ENCODE measurements at places on chromosomes 3 and 15. TPM values are rescaled to one million over a fixed set of nuclear protein-coding genes. Genes with fewer than 3 reads are reported as not detected.

DNA sequence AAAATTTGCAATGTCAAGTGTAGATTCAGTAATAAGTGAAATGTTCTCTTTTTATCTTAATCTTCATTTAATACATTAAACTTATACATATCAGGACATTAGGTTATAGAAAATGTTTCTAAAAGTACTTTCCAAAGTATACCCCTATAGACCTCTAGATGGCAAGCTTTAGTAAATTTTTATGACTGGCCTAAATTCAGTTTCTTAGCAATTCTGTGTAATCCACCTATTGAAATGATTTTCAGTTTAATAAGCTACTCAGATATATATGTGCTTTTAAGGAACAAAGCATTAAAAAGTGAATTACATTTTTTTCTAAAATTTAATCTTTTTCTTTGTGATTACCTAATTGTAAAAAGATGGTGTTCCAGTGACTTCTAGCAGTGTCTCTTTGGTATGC is 342.2 kb downstream of the GBE1 start:
- peaks cover 70% of the 10 kb centered on the region for H3K4me1 ChIP-seq
- H3K4me3 ChIP-seq: no peak overlapping the region
- no peaks in the 10 kb centered on the region for H3K27me3 ChIP-seq
- H3K36me3 ChIP-seq: 0 out of 2 replicates have a peak, but pooled peaks cover 3% of the 10 kb centered on the region

DNA sequence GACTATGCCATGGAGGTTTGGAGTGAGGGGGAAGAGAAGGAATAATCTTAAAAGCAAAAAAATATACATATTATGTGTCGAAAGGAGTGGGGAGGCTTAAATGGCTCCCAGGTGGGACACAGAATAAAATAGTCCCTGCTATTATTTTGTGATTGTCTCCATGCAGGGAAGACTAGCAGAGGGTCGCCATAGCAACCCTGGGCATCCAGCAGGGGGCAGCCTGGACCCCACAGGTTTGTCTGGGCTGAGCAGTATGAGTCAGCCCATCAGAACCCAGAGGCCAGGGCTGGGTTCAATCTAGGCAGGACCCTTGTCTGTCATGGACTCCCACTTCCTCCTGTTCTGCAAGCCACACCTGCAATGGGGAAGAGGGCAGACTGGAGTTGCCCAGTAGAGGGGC is 17.6 kb upstream of the LINGO1 start:
- H3K27ac ChIP-seq: no peak overlapping the region
- no peak overlapping the region for H3K4me3 ChIP-seq
- H3K36me3 ChIP-seq: no peaks in the 10 kb centered on the region
- H3K4me1 ChIP-seq: no peaks in the 10 kb centered on the region
- peaks cover 57% of the 10 kb centered on the region for H3K27me3 ChIP-seq
- no peak for DNase-seq

- H3K27me3 ChIP-seq: peaks cover 1% of the 10 kb centered on the region
- H3K4me1 ChIP-seq: no peaks in the 10 kb centered on the region
- DNase-seq: no peak
- no peak overlapping the region for H3K27ac ChIP-seq
- H3K36me3 ChIP-seq: peaks cover 8% of the 10 kb centered on the region
Observed at GRCh38 chr3:43079536-43080332, 26.1 kb downstream of the POMGNT2 start.

DNA sequence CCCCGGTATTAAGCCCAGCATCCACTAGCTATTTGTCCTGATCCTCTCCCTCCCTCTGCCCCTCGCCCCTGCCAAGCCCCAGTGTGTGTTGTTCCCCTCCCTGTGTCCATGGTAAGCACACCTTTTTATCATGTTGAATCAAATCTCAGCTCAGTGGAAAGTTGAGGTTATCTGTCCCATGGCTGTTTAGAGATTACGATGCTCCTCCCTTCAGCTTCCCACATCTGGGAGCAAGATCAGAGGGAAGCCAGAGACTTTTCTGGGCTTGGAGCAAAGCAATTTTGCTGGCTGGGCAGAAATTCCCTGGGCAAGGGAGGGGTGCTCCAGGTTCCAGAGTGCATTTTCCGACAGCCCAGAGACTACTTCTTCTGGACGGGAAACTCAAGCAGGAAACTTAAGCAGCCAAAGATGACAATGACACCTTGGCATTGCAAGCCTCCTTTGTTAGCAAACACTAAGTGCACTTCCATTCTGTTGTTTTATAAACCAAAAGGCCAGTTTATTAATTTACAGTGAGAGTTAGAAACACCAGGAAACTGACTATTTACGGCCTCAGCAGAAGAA is 104.5 kb downstream of the MESD start:
- DNase-seq: no peak
- peaks cover 4% of the 10 kb centered on the region for H3K36me3 ChIP-seq
- peaks cover 6% of the 10 kb centered on the region for H3K4me1 ChIP-seq
- no peak overlapping the region for H3K4me3 ChIP-seq
- H3K27ac ChIP-seq: no peak overlapping the region

- peaks cover 16% of the 10 kb centered on the region for H3K36me3 ChIP-seq
- peaks cover 40% of the 10 kb centered on the region for H3K4me1 ChIP-seq
- DNase-seq: peak; percentile 90
- H3K4me3 ChIP-seq: peak overlapping the region; percentile 61
- peak overlapping the region; percentile 94 for H3K27ac ChIP-seq
- H3K27me3 ChIP-seq: no peaks in the 10 kb centered on the region
Observed at GRCh38 chr3:10205451-10206165, 40.9 kb downstream of the IRAK2 start.

DNA sequence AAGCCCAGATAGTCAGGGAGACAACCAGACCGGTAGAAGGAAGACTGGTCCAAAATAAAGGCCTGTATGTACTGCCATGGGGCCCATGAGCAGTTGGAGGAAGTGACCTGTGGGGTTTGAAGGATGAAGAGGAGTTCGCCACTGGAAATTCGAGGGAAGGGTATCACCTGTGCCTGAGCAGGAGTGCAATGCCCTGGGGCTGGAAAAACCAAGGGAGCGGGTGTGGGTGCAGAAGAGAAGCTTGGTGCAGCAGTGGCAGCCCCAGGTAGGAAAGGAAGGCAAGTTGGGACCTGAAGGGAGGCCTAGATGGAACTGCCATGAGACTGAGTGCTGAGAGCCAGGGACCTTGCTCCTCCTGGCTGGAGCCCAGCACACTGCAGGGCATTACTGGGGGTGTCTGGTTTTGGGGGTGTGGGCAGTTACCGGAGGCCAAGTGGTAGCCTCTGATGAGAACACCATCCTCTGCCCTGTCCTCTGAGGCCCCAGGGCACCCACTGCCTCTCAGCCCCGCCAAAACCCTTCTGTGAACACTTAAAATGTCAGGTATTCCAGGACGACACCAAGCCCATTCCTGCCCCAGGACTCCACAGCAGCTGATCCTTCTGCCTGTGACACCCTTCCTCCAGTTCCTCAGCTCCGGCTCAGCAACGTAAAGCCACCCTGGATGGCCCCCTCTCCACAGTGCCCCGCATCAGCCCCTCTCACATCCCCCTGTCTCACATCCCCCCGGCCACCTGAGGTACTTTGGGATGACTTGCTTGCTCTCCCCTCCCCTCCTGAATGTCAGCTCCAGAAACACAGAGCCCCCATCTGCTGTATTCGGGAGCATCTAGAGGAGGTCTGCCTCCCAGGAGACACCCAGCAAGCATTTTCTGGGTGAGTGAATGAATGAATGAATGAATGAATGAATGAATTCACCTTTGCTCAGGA is 42.9 kb downstream of the WNT7A start:
- H3K27ac ChIP-seq: no peak overlapping the region
- no peak overlapping the region for H3K4me3 ChIP-seq
- H3K27me3 ChIP-seq: peaks cover 17% of the 10 kb centered on the region
- no peaks in the 10 kb centered on the region for H3K36me3 ChIP-seq
- no peak for DNase-seq

DNA sequence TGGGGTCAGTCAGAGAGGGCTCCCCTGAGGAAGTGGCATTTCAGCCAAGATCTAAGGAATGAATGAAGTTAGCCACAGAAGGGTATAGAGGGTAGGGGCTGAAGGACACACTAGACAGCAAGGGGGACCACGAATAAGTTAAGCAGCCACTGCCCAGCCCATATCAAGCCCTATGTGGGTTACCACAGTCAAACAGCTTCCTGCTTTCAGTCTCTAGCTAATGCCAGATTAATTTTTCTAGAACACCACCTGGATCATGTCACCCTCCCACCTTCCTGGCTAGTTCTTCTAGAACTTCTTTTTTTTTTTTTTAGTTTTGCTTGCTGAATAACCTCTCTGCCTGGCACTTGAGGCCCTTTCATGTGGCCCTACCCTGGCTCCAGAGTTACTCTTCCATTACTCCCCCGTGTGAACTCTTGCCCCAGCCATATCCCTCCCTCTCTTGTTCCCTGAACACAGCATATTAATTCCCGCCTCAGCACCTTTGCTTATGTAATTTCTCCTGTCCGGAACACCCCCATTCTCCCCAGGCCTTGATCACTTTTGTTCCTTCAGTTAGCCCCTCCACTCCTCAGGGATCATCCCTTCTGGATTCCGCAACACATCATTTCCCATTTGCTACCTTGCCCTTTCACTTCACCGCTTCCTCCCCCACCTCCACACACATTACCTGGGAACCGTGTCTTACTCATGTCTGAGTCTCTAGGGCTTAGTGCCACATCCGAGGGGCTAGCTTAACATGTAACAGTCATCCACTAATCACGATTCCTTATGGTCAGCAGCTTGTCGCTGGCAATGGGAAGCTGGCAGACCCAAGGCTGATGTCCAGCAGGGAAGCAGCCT is 20.6 kb upstream of the BNC1 start:
- peaks cover 3% of the 10 kb centered on the region for H3K27me3 ChIP-seq
- DNase-seq: no peak
- 0 out of 2 replicates have a peak, but pooled peaks cover 4% of the 10 kb centered on the region for H3K36me3 ChIP-seq

- no peaks in the 10 kb centered on the region for H3K4me1 ChIP-seq
- no peaks in the 10 kb centered on the region for H3K36me3 ChIP-seq
- no peak overlapping the region for H3K27ac ChIP-seq
- H3K27me3 ChIP-seq: peaks cover 8% of the 10 kb centered on the region
- no peak for DNase-seq
- H3K4me3 ChIP-seq: no peak overlapping the region
Observed at GRCh38 chr3:43071313-43071893, 34.5 kb downstream of the POMGNT2 start.

DNA sequence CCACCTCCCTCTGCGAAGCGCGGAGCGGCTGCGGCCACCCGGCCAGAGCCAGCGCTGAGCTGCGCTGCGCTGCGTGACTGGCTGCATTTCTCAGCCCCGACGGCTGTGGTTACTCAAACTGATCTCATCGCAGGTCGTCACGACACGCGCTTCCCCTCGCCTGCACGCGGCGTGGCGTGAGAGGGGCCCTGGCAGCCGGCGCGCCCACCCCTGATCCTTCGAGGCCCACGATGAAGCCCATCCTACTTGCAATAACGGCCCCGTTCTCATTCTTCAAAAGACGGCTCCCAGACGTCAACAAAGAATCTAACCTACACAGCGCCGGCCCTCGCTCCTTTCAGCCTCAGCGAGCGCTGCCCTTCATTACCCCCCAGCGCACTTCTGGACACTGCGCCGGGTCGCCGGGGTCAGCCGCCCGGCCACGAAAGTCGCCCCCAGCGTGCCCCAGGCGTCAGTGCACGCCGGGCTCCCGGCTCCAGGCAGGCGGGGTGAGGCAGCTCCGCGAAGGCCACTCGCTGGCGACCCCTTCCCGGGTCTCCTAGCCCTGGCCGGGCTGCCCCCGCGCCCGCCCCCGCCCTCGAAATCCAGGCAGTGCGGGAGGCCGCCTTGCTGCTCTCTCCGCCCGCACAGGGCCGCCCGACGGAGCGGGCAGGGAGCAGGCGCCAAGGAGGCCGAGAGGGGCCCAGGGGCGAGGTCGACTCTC is 9.9 kb upstream of the LEKR1 start:
- peaks cover 4% of the 10 kb centered on the region for H3K27me3 ChIP-seq
- peak overlapping the region; percentile 99 for H3K27ac ChIP-seq
- peaks cover 9% of the 10 kb centered on the region for H3K36me3 ChIP-seq

DNA sequence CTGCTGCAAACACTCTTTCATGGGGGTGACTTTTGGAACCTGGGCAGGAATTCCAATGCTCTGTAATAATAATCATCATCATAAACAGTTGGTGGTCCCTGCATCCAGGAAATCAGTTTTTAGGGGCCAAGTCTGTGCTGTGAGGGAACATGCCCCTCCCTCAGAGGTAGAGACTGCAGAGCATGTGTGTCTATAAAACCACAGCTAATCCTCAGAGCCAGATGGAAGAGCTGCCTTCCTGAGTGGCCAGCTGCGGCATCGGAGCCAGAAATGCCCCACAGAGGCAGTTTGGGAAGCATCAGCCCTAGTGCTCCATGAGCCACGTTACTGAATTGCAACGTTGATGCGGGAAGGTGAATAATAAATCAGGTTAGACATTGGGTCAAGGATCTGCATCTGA is 12.9 kb upstream of the TPM1 start:
- H3K4me1 ChIP-seq: peaks cover 18% of the 10 kb centered on the region
- H3K4me3 ChIP-seq: peak overlapping the region; percentile 55
- no peak for DNase-seq

DNA sequence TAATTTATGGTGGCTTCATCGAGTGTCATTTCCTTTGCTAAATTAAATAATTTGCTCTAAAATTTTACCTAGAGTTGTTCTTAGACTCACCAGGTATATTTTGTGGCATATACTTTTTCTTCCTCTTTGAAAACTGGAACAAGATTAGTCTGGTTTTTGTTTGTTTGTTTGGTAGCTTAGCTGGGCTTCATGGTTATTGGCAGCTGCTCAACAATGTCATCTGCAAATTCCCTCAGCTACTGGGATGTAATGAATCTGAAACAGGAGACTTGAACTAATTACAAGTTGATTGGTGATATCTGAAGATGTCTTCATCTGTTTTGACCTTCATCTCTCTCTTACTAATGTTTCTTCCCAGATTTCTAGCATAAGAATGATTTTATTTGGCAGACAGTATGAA is 270.5 kb upstream of the P2RY1 start:
- no peak overlapping the region for H3K27ac ChIP-seq
- H3K27me3 ChIP-seq: peaks cover 16% of the 10 kb centered on the region
- H3K4me1 ChIP-seq: no peaks in the 10 kb centered on the region
- DNase-seq: no peak

DNA sequence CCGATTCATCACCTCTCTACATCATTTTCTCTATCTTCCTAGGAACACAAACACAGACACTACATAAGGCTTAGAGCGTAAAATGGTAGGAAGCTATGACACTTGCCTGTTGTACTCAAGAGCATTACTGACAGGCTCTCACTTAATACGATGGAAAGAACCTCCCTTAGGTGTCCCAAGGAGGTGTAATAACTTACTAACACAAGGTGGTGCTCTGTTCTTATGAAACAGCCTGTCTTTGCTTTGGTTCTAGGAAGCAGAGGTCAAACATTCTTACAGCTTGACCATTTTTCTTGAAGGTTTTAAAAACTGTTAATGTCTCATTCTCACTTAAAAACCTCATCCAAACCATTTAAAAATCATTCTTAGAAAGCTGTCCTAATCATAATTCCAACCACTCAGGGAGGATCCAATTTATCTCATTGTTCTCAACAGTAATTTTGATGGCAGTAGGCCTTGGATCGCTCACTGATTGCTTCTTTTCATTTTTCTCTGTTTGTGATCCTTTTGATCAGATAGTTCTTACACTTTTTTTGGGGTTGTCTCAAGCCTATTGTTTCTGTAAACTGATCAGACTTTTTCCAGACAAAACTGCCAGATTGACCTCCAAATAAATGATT is 317.8 kb upstream of the AGTR1 start:
- no peaks in the 10 kb centered on the region for H3K4me1 ChIP-seq
- H3K27ac ChIP-seq: no peak overlapping the region
- no peaks in the 10 kb centered on the region for H3K27me3 ChIP-seq

- H3K36me3 ChIP-seq: 0 out of 2 replicates have a peak, but pooled peaks cover 3% of the 10 kb centered on the region
- H3K27me3 ChIP-seq: peaks cover 3% of the 10 kb centered on the region
- no peak for DNase-seq
- H3K4me3 ChIP-seq: peak overlapping the region; percentile 87
- peak overlapping the region; percentile 91 for H3K27ac ChIP-seq
Observed at GRCh38 chr3:127671523-127672428, 976 bp upstream of the ABTB1 start.

USP8 gene
- 46.0 TPM for total RNA-seq

DAZL gene
- total RNA-seq: not detected

HMG20A gene
- total RNA-seq: 29.6 TPM

MYNN gene
- total RNA-seq: 12.2 TPM

HRG gene
- total RNA-seq: not detected

GOLGA8A gene
- total RNA-seq: 3.1 TPM

Measured in HFFc6 (cell line).